Vagina (tissue), 2 donors: ENCODE measurements at places on chromosomes 13 and 19. TPM values are rescaled to one million over a fixed set of nuclear protein-coding genes. Genes with fewer than 3 reads are reported as not detected.

The METTL21C gene
- not detected for total RNA-seq

DNA sequence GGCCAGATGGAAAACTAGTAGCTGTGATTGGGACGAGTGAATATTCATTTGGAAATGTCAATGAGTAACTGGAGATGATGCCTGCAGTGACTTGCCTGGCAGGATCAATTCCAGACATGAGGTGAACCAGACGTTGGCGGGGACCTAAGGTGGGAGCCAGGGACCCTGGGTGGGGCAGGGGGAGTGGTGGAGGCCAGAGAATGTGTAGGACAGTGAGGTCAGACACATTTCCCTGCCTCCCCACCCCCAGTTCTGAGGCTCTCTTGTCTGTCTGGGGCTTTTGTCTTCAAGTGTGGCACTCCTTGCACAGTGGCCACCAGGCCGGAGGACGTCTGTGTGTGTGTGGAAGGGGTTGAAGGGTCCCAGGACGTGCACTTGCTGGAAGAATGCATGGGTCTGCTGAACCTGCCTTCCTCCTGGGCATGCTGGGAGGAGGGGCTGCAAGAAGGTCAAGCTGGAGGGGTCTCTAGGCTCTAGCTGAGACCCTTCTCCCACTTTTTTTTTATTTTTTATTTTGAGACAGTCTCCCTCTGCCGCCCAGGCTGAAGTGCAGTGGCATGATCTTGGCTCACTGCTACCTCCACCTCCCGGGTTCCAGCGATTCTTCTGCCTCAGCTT is 51.6 kb downstream of the CHST8 start:
- peak; percentile 64 for DNase-seq

The ZNF772 gene
- 6.9 TPM for total RNA-seq

GRCh38 chr19:15014579-15014978 is 34.7 kb upstream of the CASP14 start:
- DNase-seq, result no peak

The ZNF460 gene
- total RNA-seq, result 76.1 TPM

- no peak for DNase-seq
Observed at GRCh38 chr13:70634893-70635292, 526.6 kb upstream of the KLHL1 start.

DNA sequence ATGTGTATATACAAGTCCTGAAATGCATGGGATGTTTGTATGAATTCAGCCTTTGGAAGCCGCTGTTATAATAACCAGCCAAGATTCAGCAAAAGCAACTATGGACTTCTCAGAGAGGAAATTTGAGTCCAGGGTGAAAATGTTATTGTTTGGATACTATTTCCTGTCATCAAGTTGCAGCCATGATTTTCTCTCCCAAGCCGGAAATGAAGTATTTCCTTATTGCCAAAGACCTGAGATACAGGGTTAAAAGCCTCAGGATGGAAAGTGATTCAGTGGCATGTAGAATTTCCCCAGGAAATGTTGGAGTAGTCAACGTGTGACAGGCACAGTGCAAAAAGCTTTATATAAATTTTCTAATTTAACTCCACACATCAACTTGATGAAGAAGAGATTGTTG is 133.9 kb downstream of the IRS2 start:
- DNase-seq, result no peak

DNA sequence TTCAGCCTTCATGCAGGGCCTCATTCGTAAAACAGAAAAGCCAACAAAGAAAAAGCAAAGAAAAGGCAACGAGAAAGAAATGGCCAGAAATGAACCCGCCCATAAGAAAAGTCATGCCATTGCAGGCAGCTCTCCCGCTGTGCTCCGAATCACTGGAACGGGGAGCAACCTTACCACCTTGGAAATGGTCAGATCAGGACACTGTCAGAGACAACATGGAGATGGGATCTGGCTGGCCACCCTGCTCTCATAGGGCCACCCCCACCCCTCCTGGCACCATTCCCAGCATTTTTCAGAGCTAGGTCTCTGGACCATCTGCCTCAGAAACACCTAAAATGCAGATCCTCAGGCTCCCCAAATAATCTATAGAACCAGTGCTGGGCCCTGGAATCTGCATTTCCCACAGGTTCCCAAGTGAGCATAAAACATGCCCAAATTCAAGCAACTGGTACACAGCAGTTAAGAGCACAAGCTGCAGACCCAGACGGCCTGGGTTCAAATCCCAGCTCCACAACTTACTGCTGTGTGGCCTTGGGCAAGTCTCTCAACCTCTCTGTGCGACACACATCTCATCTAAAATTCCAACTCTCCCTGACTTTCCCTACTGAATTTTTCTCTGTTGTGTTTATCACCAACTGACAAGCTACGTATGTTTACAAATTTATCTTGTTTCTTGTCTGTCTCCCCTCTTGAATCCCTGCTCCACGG is 151.6 kb downstream of the IER2 start:
- DNase-seq, result no peak

The HNRNPL gene
- total RNA-seq, result 190 TPM

GRCh38 chr19:35318679-35319448 is 10.1 kb upstream of the CD22 start:
- DNase-seq, result no peak

- DNase-seq, result no peak
Observed at GRCh38 chr13:82597747-82598146, 1284.5 kb downstream of the SLITRK1 start.

- DNase-seq, result no peak
Observed at GRCh38 chr19:48955308-48955958, 758 bp downstream of the BAX start.

GRCh38 chr13:33179463-33179862 is 106.1 kb downstream of the STARD13 start:
- no peak for DNase-seq

- no peak for DNase-seq
Observed at GRCh38 chr13:96671073-96671472, 323.2 kb downstream of the OXGR1 start.

- DNase-seq, result no peak
Observed at GRCh38 chr19:2729943-2730818, 9.0 kb upstream of the DIRAS1 start.

The IGFL1 gene
- 7.9 TPM for total RNA-seq

The ZNF780B gene
- 12.0 TPM for total RNA-seq

GRCh38 chr13:42284068-42284467 is 12.1 kb downstream of the AKAP11 start:
- no peak for DNase-seq

GRCh38 chr13:109468123-109468522 is 318.3 kb downstream of the IRS2 start:
- no peak for DNase-seq
